Muscle of arm (tissue), 14 donors: ENCODE measurements at places on chromosomes 2 and 18.
A peak's percentile ranks its signal among the peaks of the same experiment; 100 is the strongest.

DNA sequence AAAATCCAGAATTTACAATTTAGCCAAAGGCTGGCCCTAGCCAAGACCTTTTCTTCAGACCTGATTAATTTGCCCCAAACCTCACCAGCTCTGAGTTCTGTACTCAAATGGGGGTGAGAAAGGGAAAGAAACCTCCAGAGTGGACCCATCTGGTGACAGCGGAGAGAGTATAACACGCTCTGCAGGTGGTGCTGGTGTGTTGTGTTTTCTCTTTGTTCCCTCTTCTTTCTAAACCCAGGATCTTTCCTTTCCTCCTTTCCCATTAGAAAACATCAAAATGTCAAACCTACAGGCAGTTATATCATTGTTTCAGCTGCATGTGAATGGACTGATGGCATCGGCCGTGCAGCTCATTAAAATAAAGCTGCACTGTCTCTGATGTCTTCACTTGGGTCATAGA is 253.2 kb upstream of the SP5 start:
- no peak for DNase-seq

- DNase-seq: peak; percentile 34
These were observed 173.6 kb downstream of the SMAD7 start for GRCh38 chr18:48777026-48777743.

- DNase-seq: no peak
These were observed 233.2 kb downstream of the SLC8A1 start for GRCh38 chr2:40218679-40219078.

DNA sequence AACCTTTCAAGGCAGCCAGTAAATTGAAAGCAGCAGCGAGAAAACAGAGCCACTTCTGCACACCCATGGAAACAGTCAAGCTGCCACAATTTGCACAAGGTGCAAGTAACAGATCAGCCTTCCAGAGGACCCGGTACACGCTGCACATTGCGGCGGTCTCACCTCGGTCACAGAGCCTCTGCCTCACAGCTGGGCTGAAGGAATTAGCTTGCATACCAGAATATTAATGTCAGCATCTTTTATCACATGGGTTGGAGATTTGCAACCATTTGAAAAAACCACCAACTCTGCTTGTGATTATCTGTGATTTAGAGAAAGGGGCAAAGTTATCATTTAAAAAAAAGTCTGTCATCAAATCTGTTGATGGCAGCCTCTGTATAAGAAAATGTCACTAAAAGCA is 330.5 kb upstream of the TCF4 start:
- DNase-seq: no peak

- DNase-seq: no peak
These were observed 1303.9 kb upstream of the PIK3C3 start for GRCh38 chr18:40651163-40651562.

- no peak for DNase-seq
These were observed 320.0 kb downstream of the FSIP2 start for GRCh38 chr2:186058614-186059013.

GRCh38 chr2:117972476-117973123 is 41.3 kb downstream of the CCDC93 start:
- DNase-seq: no peak

- DNase-seq: no peak
These were observed 46.1 kb upstream of the CYTIP start for GRCh38 chr2:157489983-157490382.

- no peak for DNase-seq
These were observed 89.6 kb downstream of the ACAA2 start for GRCh38 chr18:49723648-49724180.

DNA sequence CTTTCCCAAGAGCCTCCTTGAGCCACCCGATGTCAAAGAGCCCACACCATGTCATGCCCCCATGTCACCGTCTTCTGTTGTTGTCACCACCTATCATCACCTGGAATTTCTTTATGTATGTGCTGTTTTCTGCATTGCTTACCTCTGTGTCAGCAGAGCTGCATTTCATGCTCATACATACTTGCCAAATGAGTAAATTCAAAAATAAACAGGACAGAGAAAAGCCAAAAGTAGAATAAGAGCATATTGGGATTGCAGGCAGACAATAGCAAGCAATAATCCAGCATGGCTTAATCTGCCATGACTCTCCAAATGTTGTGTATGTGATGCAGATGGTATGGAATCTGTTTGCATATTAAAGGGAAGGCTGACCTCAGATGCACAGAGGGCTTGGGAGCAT is 15.3 kb upstream of the RGPD4 start:
- no peak for DNase-seq

GRCh38 chr2:85705680-85706039 is 11.5 kb downstream of the GNLY start:
- no peak for DNase-seq

GRCh38 chr18:37385846-37386778 is 179.5 kb downstream of the CELF4 start:
- no peak for DNase-seq

- DNase-seq: no peak
These were observed 25.3 kb upstream of the IL1RL1 start for GRCh38 chr2:102286041-102286440.

DNA sequence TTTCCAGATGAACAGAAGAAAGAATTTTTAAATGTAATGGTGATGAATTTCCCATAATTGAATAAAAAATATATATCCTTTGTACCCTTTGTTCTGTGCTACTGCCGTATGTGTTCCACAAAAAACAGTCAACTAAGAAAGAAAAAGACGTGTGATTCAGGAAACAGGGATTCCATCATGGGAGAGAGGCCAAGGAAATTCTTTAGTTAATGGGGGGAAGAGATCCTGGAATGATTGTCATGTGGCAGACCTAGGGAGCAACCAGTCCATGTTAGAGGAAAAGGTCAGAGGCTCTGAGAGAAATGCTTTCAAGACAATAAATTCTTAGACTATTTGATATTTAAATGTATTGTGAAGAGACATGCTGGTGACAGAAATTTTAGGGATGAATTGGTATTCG is 76.6 kb downstream of the CPO start:
- no peak for DNase-seq

DNA sequence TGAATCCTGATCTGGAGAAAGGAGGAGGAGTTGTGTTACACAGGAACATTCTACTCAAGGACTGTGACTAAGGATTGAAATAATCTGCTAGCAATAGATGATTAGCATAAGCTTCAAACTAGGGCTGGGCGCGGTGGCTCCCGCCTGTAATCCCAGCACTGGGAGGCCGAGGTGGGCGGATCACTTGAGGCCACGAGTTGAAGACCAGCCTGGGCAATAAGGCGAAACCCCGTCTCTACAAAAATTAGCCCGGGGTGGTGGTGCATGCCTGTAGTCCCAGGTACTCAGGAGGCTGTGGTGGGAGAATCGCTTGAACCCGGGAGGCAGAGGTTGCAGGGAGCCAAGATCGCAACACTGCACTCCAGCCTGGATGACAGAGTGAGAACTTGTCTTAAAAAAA is 1.5 kb downstream of the TRMT61B start:
- no peak for DNase-seq

GRCh38 chr2:85796341-85797262 is 42.8 kb downstream of the ATOH8 start:
- DNase-seq: no peak

- no peak for DNase-seq
These were observed 123.3 kb downstream of the CTIF start for GRCh38 chr18:48662011-48662661.

- no peak for DNase-seq
These were observed 211.0 kb downstream of the KCNE4 start for GRCh38 chr2:223262946-223263345.

- no peak for DNase-seq
These were observed 8.4 kb downstream of the ITM2C start for GRCh38 chr2:230872968-230873660.

DNA sequence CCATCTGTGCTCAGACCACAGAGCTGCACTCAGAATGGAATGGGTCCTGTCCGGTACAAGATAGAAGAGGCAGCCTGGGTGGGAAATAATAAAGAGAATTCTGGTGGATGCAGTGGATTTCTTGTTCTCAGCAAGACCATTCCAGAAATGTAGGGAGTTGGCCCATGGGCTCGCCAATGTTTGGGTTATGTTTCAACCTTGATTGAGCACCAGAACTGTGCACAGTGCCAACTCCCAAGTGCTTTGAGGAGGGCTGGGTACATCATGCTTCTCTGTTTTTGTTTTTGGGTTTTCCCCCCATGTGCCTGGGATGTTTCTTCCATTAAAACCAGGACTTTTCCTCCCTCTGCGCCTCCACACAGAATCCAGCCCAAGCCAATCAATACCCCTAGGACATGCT is 304.1 kb downstream of the TNS1 start:
- no peak for DNase-seq

DNA sequence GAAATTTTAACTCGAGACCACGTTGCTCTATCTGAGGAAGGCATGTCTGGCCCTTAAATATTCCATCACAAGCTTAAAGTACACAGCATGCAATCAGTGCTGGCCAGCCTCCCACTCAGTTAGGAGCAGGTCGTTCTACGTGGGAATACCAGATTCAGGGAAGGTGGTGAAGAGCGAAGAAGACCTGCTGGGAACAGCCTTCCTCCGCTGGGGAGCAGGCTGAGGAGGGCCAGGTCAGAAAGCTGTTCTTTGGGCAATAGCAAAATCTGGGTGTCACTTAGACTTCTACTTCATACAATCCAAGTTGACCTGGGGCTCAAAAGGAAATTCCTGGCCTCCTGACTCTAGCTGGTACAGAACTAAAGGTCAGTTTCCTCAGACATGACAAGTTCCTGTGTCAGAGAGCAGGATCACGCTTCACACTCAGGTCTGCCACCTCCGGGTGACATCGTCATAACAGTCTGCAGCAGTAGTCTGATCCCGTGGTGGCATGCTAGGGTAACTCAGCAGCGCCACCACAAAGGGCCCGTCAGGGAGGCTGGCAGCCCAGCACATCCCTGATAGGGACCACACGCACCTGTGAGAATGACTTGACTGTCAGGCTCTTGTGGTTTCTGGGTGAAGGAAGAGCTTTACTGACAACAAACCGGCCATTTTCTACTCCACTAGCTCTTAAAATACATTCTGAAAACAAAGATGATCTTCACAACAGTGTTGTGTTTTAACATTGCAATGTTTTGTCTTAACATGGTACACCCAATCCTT is 35.2 kb upstream of the NAPG start:
- no peak for DNase-seq

- DNase-seq: no peak
These were observed 425.7 kb downstream of the LRATD1 start for GRCh38 chr2:15058015-15058720.

- DNase-seq: no peak
These were observed 50.1 kb downstream of the CD226 start for GRCh38 chr18:69897397-69898108.

- DNase-seq: peak; percentile 87
These were observed 199.3 kb upstream of the EPAS1 start for GRCh38 chr2:46097714-46098480.

DNA sequence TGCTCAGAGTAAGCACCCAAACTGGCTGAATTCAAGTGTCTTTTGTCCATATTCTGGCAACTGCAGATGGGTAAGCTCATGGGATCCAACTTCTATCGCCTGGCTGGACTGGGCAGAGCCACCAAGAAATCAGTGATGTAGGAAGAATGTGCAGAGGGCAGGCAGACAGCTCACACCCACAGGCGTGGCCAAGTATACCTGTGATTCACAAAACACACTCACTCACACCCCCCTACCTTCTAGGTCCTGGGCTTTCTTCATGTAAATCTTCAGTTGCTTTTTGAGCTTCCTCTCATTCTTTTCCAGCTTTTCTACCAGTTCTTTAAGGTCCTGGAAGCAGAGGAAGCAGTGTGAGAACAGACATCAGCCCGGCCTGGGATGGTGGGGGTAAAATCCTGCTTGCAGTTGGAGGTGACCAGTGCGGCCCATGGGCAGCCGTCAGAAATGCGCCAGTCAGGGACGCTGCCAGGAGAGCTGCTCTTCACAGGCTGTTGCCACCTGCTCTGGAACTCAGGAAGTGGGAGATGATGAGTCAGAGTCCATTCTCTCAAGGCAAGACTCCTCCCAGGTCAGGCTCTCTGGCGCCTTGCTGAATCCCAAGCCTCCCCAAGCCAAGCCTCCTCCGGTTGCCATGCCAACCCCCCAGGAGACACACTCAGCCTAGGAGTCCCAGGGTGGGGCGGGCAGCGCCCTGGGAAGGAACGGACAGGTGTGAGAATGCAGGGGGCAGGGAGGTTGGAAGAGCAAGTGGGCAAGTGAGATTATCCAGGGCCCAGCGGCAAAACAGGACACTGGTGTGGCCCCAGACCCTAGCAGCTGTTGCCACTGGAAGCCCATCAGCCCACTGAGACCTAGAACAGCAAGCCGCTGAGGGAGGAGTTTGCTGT is 36.2 kb upstream of the ACAA2 start:
- no peak for DNase-seq

GRCh38 chr18:79420033-79420745 is 24.5 kb downstream of the NFATC1 start:
- DNase-seq: no peak

GRCh38 chr2:237217995-237218616 is 132.4 kb downstream of the COPS8 start:
- DNase-seq: no peak

GRCh38 chr2:84980263-84980983 is 9.5 kb downstream of the KCMF1 start:
- no peak for DNase-seq

DNA sequence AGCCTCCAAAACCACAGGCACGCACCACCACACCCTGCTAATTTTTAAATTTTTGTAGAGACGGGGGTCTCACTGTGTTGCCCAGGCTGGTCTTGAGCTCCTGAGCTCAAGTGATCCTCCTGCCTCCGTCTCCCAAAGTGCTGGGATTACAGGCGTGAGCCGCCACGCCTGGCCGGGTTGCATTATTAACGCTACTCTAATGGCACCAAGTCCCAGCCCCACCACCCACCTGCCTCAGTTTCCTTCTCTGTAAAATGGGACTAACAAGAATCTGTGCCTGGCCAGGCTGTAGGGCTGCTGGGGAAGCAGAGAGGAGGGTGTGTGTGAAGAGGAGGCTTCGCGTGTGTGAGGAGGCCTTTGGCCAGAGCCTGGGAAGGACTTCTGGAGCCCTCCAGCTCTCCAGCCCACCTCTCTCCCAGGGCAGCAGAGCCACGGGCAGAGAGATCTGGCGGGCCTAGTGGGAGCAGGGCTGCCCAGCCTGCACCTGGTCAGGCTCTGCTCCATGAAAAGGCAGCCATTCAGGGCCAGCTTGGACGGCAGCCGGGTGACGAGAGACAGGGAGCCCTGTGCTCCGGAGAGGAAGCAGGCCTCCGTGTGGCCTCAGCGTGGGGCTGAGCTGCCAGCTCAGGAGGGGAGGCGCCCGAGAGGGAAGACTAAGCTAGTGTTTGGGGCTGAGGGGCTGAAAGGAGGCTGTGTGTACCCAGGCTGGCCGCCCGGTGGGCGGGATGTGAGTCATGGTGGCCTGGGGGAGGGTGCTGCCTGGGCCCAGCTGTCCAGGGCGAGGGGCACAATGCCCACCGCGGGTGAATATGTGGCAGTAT is 7.4 kb upstream of the B3GNT7 start:
- DNase-seq: no peak
